T47D (cell line): ENCODE measurements at places on chromosomes 11 and 22.

- no peak for DNase-seq
Observed at GRCh38 chr11:5298451-5298850, 3.3 kb downstream of the OR51B4 start.

- DNase-seq: no peak
Observed at GRCh38 chr11:75420224-75421034, 12.6 kb downstream of the KLHL35 start.

DNA sequence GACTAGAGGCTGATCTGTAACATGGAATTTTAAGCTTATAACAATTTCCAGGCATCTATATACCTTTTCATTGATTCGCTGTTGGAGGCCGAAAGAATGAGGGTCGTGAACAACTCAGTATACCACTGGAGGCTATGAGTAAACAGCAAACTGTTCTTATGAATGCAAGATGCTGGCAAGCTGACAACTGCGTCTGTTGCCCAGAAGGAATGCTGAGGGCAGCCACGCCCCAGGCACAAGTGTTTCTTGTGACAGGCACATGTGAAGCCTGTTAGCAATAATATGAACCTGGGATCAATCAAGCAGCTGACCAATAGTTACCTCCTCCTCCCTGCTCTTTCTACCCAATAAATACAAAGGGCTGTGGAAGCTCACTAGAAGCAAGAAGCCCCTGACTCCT is 15.3 kb downstream of the RTCB start:
- DNase-seq: no peak

DNA sequence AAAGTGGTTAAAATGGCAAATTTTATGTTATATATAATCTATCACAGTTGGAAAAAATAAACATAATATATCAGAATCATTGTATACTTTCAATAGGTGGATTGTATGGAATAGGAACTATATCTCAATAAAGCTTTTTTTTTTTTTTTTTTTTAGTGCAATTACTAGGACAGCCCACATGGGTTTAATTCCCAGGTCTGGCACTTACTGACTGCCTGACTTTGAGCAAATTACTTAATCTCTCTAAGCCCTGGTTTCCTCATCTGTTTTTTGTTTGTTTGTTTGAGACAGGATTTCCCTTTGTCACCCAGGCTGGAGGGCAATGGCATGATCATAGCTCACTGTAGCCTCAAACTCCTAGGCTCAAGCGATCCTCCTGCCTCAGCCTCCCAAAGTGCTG is 26.1 kb upstream of the BAIAP2L2 start:
- no peak for DNase-seq

GRCh38 chr22:44615146-44615545 is 86.9 kb upstream of the PRR5 start:
- DNase-seq: no peak

DNA sequence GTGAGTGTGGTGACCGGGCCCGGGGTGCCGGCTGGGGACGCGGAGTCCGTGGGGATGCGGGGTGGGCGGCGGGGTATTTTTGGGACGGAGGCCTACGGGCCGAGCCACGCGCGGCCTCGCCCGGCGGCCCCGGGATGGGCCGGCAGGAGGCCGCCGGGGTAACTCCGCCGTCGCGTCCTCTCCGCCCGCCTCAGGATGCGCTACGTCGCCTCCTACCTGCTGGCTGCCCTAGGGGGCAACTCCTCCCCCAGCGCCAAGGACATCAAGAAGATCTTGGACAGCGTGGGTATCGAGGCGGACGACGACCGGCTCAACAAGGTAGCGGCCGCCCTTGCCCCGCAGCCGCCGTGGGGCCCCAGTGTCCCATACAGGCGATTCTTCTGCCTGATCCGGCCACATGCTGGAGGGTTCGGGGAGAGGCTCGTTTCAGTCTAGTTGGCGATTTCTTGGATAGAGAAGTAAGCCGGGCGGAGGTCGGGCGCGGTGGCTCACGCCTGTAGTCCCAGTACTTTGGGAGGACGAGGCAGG is 337 bp downstream of the RPLP2 start:
- no peak for DNase-seq

DNA sequence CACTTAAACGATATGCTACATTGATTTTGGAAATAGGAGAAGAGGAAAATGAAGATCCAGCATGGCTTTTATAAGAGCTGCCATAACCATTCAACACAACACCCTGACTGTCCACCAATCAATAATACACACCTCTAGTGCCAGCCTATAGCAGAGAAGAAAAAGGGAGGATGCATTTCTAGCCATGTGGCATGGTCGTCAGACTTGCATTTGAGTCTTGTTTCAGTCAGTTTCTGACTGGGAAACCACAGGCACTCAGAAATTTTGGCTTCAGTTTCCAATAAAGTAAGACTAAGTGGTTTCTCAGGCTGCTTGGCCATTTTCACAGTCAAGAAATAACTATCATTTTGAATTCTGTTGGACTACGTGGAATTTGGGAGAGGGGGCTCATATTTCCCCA is 523.5 kb upstream of the LRRC4C start:
- DNase-seq: no peak

DNA sequence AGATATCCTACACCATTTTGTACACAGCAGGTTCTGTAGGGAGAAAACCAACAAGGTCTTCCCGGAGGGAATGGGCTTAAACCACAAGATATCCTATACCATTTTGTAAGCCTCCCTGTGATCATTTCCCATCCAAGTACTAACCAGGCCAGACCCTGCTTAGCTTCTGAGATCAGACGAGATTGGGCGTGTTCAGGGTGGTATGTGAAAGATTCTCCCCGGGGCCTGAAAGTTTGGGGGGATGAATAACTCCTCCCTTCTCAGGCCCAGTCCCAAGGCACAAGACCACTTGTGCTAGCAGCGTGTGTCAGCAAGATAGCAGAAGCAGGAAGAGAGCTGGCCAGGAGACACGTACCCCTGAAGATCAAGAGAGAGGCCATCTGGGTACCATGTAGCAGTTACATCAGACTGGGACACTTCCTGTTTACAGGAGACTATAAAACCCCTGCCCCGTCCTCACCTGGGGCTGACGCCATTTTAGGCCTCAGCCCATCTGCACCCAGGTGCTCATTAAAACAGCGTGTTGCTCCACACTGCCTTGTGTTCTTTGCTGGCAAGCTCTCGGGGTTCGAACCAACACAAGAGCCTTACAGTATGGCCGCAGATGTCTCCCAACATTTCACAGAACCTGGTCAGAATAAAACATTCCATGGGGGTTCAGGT is 17.3 kb downstream of the MIF start:
- DNase-seq: no peak

DNA sequence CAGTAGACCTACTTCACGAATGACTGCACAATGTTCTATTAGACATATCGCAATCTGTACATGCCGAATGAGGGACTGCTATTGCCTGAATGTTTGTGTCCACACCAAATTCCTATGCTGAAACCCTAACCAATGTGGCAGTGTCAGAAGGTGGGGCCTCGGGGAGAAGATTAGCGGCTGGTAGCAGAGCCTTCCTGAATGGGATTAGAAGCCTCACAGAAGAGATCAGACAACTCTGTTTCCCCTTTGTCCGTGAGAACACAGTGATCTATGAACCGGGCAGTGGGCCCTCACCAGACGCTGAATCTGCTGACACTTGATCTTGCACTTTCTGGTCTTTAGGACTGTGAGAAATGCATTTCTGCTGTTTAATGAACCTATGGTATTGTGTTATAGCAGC is 33.1 kb downstream of the LRFN4 start:
- no peak for DNase-seq

- no peak for DNase-seq
Observed at GRCh38 chr22:32775957-32776356, 25.5 kb upstream of the TIMP3 start.

- DNase-seq: no peak
Observed at GRCh38 chr11:78234006-78234405, 45.3 kb downstream of the USP35 start.

- no peak for DNase-seq
Observed at GRCh38 chr22:49328630-49329405, 498.9 kb downstream of the BRD1 start.
